ENCODE measurements at places on chromosomes 1 and 21.

- no peak for DNase-seq
These were observed 90.4 kb downstream of the RGS21 start for GRCh38 chr1:192407206-192407605.

DNA sequence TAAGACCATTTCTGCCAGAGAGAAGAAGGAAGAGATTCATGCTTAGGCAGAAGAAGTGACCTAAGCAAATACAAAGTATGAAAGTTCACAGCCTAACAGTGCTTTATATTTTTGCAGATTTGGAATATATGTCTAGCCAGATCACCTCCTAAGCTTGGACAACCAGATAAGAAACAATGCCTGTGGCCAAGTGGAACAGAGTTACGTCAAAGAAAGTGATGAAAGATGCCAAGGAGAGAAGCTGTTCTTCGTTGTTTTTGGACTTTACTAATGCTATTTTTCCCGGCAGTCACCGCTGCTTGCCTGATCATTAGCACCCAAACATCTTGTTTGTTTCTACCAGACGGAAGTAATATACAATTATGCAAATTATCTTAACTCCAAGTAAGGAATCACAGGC is 489.2 kb upstream of the C1orf87 start:
- DNase-seq: no peak

GRCh38 chr1:118985640-118986554 is 2.2 kb downstream of the TBX15 start:
- no peak for DNase-seq

DNA sequence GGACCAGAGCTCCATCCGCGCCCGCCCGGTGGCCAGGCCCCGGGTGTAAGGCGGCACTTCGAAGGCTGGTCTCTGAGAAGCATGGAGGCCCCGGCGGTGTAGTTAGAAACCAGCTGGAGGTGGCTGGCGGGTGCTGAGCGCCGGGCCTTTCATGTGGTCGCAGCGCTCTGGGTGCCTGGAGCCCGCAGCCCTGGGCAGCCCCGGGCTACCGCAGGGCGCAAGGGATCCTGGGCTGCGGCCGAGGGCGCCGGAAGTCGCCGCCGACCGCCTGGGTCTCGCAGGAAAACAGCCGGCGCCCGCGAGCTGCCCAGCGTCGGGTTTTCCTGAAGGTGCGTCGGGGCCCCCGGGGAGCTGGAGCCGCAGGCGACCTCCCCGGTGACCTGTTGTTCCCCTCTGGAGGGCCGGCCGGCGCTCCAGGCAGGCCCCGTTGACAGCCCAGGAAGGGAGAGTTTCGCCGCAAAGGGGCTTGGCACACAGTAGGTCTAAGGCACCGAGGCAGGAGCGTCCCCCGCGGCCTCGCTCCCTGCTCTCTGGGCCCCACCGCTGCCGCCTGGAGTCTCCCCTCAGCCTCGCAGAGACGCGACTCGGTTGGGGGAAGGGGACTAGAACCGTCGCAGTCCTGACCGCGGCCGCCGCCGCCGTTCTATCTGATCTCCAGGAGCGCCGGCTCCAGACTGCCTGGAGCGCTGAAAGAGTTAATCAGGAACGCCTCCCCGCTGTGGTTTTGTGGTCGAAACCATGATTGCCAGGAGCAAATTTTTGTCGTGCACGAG is 2.7 kb downstream of the GRHL3 start:
- DNase-seq: peak; percentile 81

DNA sequence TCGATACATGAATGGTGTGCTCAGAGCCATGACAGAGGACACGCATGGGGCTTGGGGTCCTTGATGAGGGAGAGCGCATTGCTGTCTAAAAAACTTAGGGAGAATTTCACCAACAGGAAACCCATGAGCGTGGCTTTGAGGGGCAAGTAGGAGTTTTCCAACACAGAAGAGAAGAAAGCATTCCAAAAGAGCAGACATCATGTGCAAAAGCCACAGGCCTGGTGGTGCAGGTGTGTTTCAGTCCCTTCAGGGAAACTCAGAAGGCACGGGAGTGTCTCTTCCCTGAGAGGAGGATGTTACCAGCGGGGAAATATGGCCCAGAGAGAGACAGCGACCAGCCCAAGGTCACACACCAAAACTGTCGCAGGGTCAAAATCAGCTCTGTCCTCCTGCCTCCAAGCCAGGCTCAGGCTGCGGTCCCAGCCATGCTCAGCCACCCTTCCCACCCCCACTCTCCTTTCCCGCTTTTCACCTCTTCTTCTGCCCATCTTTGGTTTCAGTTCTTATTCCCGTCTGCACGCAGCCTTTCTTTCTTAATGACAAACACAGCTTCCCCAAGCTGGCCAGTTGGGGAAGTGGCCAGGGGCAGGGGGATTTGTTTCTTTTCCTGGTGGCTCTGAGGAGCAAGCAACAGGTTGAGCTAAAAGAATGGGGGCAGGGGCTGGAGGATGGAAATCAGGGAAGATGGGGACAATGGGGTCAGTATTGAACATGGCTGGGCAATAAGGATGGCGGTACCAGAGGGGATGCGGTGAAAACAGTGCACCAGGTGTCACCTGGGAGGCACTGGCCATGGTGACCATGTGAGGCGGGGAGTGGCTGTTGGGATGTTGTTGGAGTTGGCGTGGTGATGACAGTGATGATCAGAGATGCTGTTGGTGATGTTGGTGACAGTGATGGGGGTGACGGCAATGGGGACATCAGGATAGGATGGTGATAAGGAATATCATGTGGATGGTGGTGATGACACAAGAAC is 10.3 kb downstream of the LAPTM5 start:
- DNase-seq: no peak

- DNase-seq: no peak
These were observed 18.8 kb downstream of the ELF3 start for GRCh38 chr1:202029171-202029665.

DNA sequence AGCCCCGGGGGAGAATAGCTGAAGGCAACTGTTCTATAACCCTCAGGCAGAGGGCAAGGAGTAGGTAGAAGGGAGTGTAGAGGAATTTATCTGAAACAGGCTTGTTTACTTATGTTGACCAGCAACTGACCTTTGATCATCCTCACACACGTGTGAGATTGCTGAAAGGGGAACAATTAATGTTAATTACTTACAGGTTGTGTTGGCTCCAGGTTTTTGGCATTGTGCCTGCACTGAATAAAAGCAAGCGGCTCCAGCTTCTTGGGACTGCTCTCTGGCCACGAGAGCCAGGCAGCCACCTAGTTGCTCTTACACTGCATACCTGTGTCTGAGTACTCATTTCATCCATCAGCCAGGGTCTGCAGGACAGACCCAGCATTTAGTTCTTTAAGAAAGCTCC is 41.3 kb upstream of the ARHGEF10L start:
- no peak for DNase-seq

DNA sequence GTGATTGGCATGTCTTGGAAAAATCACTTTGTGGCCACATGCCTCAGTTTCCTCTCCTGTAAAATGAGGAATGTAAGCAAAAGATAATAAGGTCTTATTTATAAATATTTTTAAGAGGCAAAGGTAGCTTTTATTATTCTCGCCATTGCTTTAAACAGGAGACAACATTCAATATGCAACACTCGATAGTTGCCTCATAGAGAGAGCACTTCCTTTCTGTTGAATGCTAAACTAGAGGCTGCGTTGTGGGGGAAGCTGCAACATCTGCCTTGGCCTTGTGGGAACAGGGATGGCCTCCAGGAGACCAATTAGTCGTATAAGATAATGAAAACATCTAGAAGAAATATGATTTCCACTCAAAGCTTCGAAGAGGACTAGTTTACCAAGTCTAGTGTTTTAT is 3.5 kb downstream of the OSCP1 start:
- no peak for DNase-seq

- no peak for DNase-seq
These were observed 19.1 kb upstream of the KIAA1614 start for GRCh38 chr1:180893614-180894013.

DNA sequence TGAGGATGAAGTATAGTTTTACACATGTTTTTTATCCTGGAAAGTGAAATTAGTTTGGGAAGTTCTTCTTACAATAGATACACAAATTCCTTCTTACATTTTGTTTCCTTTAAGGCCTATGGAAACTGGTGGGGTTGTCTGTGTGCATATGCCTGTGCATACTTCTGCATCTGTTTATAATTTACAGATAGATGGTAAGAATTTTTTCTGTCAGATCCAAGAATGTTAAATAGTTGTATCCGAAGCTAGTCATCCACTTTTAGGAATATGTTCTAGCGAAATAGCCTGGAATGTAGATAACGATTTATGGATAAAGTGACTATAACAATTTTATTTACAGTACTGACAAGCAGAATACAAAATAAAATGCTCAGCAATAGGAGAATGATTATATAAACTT is 194.1 kb downstream of the ROR1 start:
- DNase-seq: no peak

DNA sequence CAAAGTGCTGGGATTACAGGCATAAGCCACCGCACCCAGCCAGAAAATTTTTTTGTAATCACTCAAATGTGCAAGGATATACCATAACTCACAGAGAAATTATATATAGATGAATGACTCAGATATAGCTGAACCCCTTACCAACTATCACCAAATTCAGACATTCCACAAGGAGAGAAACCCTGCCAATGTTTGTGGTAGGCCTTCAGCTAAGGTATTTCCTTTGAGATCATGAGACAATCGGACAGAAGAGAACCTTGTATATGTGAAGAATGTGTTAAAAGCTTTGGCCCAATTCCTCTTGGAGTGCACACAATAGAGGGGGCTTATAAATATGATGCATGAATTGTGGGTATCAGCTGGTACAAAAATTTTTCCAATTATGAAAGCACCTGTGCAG is 50.7 kb downstream of the ZNF684 start:
- no peak for DNase-seq

DNA sequence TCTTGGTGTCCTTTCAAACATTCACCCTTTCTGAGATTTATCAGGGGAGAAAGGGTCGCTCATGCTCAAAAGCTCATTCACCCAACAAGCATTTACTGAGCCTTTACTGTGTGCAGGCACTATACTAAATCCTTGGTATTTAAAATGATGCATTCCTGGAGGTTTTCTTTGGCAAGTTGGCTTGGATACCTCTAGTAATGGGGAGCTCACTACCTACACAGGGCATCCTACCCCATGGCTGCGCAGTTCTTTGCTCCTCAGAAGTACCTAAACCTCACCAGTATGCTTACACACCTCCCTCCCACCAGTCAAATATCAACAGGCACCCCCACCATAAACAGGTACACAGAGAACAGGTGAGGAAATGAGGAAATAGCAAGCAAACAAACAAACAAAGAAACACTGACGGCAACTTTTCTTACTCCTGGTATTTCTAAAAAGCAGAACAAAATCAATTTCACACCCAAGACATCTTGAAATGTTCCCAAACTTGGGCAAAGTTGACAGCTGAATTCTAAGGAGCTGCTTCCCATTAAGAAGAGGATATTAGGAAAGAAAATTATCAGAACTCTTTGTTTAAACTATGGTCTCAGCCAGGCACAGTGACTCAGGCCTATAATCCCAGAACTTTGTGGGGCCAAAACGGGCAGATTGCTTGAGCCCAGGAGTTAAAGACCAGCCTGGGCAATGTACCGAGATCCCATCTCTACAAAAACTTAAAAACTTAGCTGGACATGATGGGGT is 104.8 kb downstream of the PSMG1 start:
- DNase-seq: no peak

DNA sequence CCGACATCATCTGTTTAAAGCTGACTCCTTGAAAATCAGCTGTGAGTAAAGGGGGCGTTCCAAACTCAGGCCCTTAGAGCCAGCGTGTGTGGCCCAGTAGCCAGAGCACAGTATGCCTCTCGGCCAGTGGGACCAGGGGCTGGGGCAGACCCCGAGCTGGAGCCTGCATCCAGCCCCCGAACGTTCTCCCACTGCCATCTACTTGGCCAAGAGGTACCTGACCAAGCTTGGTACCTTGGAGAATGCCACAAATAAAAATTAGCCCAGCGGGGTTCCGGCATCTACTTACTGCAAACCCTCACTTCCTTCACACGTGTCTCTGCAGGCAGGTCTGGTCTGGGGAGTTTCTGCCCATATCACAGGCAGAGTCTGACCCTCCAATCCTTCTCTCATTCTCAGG is 56.7 kb upstream of the COL6A2 start:
- DNase-seq: no peak

DNA sequence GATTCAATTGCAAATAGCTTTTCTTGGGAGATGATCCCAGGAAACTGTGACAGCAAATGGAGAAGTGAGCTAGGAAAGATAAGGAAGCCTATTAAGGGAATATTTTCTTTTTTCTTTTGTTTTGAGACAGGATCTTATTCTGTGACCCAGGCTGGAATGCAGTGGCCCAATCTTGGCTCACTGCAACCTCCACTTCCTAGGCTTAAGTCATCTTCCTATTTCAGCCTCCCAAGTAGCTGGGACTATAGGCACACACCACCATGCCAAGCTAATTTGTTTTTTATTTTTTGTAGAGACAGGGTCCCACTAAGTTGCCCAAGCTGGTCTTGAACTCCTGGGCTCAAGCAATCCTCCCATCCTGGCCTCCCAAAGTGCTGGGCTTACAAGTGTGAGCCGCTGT is 433.7 kb downstream of the RPS6KC1 start:
- DNase-seq: no peak

GRCh38 chr1:7387053-7387927 is 383.8 kb upstream of the VAMP3 start:
- DNase-seq: no peak

GRCh38 chr1:54671985-54672608 is 30.5 kb downstream of the MROH7 start:
- peak; percentile 77 for DNase-seq

DNA sequence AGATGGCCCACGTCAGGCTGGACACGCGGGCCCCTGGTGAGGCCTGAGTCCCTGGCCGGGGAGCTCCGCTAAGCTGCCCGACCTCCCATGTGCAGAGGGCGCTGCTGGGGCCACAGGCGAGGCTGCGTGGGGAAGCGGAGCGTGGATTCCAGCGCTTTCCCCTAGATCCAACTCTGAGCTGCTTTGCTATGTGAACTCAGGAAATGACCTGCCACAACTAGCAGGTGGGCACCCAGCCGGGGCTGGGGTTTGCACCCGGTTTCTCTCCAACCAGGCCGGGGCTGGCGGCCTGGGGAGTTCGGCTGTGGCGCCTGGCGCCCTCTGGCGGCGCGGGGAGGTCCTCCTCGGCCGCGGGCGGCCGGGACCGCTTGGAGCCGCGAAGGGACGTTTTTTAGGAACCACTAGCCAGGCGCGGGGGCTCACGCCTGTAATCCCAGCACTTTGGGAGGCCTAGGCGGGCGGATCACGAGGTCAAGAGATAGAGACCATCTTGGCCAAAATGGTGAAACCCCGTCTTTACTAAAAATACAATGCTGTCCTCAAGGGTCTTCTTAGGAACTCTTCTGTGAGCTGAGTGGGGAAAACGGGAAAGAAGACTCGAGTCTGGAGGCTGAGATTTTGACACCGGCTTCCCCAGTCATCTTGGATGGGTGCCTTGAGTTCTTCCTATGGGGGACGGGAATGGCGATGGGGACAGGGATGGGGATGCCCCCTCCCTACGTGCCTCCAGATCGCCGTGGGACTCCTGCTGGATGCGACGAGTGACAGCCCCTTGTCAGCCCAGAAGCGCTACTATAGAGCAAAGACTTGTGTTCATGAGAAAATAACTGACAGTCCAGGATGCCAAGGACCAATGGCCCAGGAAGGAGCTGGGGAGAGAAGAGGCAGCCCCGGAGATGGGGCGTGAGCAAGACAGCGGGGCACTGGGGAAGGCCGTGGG is 12.6 kb downstream of the PYCR2 start:
- DNase-seq: peak; percentile 84
